Neural progenitor cell (in vitro differentiated cells): ENCODE measurements at places on chromosomes 11 and 22.

DNA sequence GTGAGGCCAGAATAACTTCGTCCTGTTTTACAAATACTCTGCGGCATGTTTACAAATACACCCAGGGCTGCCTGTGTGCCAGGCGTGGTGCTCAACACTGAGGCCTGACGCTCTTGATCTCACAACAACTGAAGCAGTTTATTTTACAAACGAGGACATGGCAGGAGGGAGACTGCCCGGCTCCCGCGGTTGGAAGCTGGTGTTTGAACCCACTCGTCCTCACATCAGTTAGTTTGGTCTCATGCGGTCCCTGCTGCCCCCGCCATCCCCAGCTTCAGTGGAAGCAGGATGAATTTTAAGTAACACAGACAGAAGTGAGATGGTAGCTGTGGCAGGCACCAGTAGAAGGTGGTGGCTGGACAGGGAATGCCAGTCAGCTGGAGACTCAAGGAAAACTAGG, 16.4 kb downstream of the KIAA0930 start:
- no peak for DNase-seq

DNA sequence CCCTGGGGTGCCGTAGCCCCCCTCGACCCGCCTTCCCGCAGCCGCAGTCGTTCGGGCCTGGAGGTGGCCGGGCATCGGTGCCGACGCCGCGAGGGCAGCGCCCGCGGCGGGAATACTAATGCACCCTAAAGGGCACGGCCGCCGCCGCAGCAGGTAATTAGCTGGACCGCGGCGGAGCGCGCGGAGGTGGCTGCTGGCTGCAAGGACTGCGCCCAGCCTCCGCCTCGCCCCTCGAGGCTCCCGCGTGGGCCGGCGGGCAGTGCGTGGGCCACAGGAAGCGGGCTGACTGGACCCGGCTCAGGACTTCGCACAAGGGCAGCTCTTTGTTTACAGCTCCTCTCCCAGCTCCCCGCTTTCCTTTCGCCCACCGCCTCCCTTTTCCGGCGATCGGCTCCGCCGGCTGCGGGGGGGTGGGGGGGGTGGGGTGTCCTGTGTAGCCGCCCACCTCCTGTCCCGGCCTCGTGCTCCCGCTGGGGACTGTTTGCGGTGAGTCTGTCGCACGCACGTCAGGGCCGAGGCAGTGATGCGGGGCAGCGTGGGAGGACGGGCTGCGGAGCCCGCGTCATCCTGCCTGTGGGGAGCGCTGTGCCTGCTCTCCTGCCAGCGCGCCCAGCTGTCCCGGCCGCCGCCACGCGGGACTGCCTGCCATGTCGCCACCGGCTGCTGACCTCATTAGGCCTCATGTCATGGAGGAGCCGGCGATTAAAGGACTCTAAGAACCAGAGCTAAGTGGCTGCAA, 53.2 kb downstream of the GRIK4 start:
- peak; percentile 74 for DNase-seq

DNA sequence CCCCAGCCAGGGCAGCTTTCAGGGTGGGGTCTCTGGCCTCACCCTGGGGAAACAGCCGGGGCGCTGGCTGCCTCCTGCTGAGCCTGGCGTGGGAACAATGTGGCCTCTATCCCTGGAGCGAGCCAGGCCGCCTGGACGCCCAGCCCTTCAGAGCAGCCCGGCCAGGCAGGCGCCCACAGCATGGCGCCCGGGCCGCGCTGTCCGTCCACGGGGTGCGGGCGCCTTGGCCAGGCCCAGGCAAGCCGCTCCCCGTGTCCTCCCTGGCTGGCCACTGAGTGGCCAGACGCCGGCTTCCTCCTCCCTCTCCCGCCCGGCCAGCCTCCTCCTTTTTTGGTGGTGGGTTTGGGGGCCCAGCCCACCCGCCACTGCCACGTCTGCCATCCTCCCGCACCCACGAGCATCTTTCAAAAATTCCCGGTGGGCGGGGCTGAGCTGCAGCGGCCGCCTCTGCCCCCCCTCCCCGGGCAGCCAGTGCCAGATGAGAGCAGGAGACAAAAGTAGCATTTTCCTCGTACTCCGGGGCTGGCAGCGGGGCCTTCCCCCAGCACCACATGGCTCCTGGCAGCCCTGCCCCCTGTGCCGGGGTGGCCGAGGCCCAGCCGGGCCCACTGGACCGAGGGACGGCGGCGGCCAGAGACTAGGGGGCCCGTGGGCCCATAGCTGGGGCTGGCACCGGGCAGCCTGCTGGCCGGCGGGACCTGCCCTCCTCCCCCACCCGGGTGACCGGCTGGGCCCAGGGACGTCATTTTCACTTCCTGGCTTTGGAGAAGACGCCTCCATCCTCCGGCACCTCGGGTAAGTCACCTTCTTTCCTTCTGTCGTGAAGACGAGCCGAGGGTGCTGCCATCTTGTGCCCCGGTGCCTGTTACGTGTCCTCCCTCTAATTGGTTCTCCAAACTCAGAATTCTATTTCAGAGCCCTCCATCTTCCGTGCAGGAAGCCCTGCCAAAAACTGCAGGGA, 70.2 kb upstream of the PPARA start:
- no peak for DNase-seq

DNA sequence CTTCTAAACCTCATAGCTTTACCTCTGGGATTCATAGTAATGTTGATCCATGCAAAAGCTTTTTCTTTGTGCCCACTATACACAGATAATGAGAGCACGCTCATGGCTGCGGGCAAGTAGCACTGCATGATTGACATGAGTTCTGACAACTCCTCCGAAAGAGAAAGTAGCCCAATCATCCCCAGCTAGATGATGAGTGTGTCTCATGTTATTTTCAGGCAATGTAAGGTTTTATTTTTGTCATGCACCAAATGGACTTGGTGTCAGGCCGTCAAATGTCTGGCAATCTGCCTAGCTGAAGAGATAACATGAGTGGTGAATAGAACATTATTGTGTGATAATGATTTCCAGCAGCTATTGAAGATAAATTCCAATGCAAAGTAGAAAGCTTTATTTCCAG, 662.6 kb downstream of the NTM start:
- no peak for DNase-seq

GRCh38 chr11:129115652-129116586, 76.2 kb downstream of the ARHGAP32 start:
- no peak for DNase-seq

DNA sequence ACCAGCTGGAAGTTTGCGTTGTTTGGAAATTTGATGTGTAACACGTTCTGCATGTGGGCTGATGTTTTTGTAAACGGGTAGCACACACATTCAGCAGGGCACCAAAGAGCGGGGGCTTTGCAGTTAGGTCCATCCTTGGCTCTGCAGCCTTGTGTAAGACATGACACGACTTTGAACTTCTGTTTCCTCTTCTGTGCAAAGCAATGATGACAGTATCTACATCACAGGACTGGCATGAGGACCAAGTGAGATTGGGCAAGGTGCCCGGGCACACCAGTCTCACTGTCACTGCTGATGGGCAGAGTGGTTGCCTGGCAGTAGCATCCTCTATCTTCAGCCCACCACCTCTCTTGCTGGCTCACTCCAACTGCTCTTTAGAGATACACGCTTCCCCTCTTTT, 3.3 kb downstream of the TCN2 start:
- no peak for DNase-seq

- DNase-seq: no peak
Observed at GRCh38 chr11:94884376-94884775, 89.0 kb downstream of the CWC15 start.

DNA sequence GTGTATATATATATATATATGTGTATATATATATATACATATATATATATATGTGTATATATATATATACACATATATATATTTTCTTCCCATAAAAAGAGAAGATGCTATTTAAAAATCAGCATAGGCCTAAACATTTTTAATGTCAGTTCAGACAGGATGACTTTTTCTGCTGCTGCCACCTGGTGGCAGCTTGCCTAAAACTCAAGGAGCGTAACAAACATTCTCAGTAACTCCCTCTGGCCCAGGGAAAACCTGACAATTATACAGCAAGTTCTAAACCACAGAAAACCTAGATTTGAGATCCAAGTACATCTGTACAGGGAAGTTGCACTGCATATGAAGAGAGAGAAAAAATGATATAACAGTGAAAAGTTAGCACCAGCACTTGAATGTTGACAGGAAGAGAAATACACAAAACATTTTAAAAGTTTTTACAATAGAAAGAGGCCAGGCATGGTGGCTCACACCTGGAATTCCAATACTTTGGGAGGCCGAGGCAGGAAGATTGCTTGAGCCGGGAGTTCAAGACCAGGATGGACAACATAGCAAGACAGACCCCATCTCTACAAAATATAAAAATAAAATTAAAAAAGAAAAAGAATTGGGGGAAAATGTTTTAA, 16.6 kb downstream of the OR8A1 start:
- DNase-seq: peak; percentile 76

DNA sequence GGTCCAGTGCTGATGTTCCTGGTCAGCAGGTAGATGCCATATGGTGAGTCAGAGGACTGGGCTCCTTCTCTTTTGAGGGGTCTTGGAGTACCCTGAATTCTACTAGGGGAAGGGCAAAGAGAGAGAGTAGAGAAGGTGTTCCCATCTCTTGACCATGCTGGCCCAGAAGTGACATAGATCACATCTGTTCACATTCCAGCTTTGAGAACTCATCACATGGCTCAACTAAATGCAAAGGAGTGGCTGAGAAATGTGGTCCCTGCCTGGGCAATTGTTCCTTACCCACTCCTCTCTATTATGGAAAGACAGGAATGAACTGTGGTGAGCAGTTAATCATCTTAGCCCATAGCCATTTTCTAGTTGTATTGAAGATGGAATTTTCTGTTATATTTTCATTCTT, 105.4 kb upstream of the TIMP3 start:
- no peak for DNase-seq

DNA sequence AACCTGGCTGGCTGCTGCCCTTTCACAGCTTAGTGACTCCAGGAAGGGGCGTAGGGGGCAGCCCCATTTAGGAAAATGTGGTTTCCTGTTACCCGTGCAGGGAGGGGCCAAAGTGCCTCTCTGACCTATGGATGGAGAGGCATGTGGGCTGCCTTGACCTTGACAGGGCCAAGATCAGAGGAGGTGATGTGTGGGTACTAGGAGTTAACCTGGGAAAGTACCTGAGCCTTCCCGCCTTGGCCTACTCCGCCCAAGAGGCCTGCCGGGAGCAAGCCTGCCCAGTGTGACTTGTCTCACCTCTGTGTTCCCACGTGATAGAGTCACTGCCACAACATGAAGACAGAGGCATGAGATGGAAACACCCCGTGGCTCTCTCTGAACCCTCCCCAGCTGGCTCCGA, 33.4 kb downstream of the GRAMD4 start:
- no peak for DNase-seq

DNA sequence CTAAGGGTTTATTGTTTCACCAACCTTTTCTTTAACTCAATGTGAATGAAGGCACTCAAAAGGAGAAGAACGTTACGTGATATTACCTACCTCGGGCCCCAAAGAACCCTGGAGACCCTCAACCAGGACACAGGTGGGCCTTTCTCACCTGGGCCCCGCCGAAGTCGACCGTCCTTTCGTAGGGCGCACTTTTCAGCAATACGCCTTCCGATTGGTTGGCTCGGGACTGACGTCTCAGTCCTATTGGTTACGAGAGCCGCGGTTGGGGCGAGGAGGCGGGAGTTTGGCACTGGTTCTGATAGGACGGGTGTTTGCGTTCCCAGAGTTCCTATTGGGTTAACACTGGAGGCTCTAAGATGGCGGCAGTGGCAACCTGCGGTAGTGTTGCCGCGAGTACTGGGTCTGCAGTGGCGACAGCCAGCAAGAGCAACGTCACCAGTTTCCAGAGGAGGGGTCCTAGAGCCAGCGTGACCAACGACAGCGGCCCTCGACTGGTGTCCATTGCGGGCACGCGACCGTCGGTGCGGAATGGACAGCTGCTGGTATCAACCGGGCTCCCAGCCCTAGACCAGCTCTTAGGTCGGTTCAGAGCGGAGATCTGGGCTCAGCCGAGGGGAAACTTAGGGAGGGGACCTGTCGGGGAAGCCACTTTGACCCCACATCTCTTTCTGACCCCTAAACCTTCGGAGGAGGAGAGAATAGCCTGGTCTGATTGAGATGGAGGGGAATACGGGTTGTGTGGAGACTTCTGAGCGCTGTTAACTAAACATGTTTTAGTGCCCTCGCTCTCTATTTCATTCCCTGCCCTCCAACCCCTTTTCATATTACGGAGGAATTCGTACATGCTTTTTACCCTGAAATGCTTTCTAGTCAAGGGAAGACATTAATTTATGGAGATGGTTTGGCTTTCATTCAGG, at the start of the genes ELP4 and IMMP1L:
ELP4 (plus strand) TSS at position 339 of the 917 bp plus-strand sequence; CDS start at position 357, 18 bp downstream.
IMMP1L (minus strand) TSS at position 194 of the 917 bp plus-strand sequence. CDS start 46,346 bp downstream, outside the sequence.
- peak; percentile 99 for DNase-seq

- no peak for DNase-seq
Observed at GRCh38 chr22:23922921-23923320, 28.7 kb downstream of the MIF start.

GRCh38 chr11:65108469-65109123, 3.1 kb upstream of the TM7SF2 start:
- DNase-seq: no peak

GRCh38 chr22:19848298-19849224, 6.1 kb downstream of the GNB1L start:
- no peak for DNase-seq
